Gastroesophageal sphincter (tissue), 4 donors: ENCODE measurements at places on chromosomes 7 and 10. TPM values are rescaled to one million over a fixed set of nuclear protein-coding genes. Genes with fewer than 3 reads are reported as not detected.

Gene CUZD1
- total RNA-seq = 1.4 TPM

Gene FGFBP3
- 1.4 TPM for total RNA-seq

Gene CRTAC1
- total RNA-seq = 1.6 TPM

Gene FFAR4
- not detected for total RNA-seq

Gene HMX3
- total RNA-seq = not detected

Gene ARHGEF35
- 4.5 TPM for total RNA-seq

Gene PNLIPRP2
- total RNA-seq = not detected

Gene ITPRID1
- 0.49 TPM for total RNA-seq

Gene ARHGAP22
- 4.2 TPM for total RNA-seq

Gene OR6B1
- total RNA-seq = not detected

Gene LIPF
- not detected for total RNA-seq

Gene VPS37D
- 3.3 TPM for total RNA-seq

Gene UPK3BL2
- total RNA-seq = 4.9 TPM

Gene GRM8
- not detected for total RNA-seq

Gene TCTN3
- total RNA-seq = 28.6 TPM

Gene FXYD4
- not detected for total RNA-seq

Gene AKR1D1
- total RNA-seq = not detected

Gene CALCR
- not detected for total RNA-seq

Gene PRSS2
- total RNA-seq = not detected
